ENCODE measurements at places on chromosomes 5 and 9.

GRCh38 chr5:119789406-119790117 lies 160.2 kb downstream of the FAM170A start:
- DNase-seq = no peak

DNA sequence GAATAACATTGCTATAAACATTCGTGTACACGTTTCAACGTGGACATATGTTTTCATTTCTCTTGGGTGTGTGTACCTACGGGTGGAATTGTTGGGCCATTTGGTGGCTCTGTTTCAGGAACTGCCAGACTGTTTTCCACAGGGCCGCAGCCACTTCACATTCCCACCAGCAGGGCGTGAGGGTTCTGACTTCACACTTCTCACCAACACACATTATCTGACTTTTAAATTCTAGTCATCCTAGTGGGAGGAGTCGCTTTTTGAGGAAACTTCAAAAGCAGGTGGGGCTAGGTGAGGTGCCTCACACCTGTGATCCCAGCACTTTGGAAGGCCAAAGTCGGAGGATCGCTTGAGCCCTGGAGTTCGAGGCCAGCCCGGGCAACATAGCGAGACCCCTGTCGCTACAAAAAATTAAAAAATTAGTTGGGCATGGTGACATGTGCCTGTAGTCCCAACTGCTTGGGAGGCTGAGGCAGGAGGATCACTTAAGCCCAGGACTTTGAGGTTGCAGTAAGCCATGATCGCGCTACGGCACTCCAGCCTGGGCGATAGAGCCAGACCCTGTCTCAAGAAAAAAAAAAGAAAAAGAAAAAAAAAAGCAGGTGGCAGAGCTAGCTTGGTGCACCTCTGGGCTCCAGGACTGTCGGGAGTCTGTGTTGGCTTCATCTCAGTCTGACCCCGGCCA lies 28.5 kb downstream of the TSPAN17 start:
- no peak for DNase-seq

DNA sequence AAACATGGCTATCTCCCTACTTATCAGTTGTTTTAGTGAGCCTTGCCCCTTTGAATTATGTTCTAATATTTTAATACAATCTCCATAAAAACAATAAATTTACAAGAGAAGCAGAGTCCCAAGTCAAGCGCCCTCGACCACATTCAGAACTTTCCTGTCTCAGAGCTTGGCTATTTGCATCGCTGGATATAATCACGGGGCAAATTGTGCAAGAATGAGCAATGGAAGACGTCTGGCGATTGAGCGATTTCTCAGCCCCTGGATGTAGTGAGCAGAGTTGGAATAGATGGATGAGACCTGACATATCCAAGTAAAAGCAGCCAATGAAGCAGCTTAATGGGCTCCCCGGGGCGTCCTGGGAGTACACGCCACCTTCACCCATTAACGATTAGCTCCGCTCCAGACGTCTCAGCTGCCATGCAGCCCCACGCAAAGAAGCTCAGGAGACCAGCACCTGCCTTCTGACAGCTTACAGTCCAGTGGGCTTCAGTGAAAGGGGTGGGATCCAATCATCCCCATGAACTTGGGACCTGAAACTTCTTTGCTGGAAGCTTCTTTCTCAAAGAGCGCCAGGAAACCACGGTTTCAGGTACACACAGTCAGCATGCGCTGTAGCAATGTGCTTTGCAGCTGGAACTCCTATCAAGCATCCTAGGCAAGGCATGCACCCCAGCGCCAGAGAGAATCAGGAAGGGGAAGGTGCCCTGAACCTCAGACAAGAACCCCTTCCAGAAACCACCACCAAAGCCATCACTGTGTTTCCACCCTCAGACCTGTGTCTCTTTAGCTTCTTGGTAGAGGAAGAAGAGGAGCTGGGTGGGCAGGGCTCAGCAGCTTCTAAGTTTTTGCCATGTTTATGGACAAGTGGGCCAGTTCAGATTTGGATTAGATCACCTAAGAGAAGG lies 92.0 kb upstream of the IRX4 start:
- DNase-seq = no peak

- DNase-seq = no peak
These were observed 3.3 kb upstream of the EXOC3 start for GRCh38 chr5:439636-440035.

DNA sequence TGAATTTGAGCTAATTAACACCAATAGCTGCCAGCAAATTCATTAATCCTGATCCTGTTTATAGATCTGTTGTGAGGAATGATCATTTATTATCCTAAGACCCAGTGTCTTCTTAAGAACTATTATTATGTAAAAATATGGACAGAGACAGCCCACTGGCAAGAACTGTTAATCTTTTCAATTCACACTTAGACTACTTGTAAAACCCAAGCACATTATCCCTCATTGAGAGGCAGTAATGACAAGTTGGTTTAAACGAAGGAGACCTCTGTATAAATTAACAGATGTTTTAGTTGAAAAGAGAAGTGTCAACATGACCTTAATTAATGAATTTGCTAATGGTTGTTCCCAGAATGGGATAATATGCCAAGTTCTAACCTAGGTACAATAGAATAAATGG lies 270.3 kb upstream of the IZUMO3 start:
- DNase-seq = no peak

- no peak for DNase-seq
These were observed 24.1 kb downstream of the FABP6 start for GRCh38 chr5:160253441-160253840.

GRCh38 chr9:20649381-20649780 lies 27.1 kb upstream of the MLLT3 start:
- DNase-seq = no peak

GRCh38 chr9:70121818-70122436 lies 78.3 kb downstream of the MAMDC2 start:
- no peak for DNase-seq

GRCh38 chr5:169628892-169629291 lies 8.2 kb upstream of the DOCK2 start:
- DNase-seq = no peak

DNA sequence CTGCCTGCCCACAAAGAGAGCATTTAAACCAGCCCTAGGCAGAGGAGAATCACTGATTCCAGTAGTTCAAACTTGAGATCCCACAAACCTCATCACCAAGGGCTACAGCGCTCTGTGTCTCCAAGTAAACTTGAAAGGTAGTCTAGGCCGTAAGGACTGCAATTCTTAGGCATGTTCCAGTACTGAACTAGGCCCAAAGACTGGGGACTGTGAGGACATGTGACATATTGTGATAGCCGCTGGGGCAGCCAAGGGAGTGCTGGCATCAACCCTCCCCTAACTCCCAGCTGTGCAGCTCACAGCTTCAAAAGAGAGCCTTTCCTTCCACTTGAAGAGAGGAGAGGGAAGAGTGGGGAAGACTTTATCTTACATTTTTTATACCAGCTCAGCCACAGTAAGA lies 291.0 kb upstream of the PRR16 start:
- no peak for DNase-seq
